ENCODE measurements at places on chromosomes 13 and 19.

- H3K27me3 ChIP-seq = no peaks in the 10 kb centered on the region
- no peak overlapping the region for H3K4me3 ChIP-seq
- H3K4me1 ChIP-seq = no peaks in the 10 kb centered on the region
- H3K36me3 ChIP-seq = no peaks in the 10 kb centered on the region
- no peak overlapping the region for H3K27ac ChIP-seq
- DNase-seq = no peak
Observed at GRCh38 chr13:91356919-91357612, 9.6 kb downstream of the MIR17HG start.

- H3K27me3 ChIP-seq = no peaks in the 10 kb centered on the region
- H3K4me1 ChIP-seq = peaks cover 55% of the 10 kb centered on the region
- peak; percentile 90 for DNase-seq
- H3K27ac ChIP-seq = peak overlapping the region; percentile 100
Observed at GRCh38 chr19:47227352-47228167, 3.4 kb downstream of the BBC3 start.

GRCh38 chr13:34411894-34412293 is 530.2 kb upstream of the NBEA start:
- no peak overlapping the region for H3K4me3 ChIP-seq
- no peak for DNase-seq
- H3K36me3 ChIP-seq = no peaks in the 10 kb centered on the region
- H3K4me1 ChIP-seq = no peaks in the 10 kb centered on the region

DNA sequence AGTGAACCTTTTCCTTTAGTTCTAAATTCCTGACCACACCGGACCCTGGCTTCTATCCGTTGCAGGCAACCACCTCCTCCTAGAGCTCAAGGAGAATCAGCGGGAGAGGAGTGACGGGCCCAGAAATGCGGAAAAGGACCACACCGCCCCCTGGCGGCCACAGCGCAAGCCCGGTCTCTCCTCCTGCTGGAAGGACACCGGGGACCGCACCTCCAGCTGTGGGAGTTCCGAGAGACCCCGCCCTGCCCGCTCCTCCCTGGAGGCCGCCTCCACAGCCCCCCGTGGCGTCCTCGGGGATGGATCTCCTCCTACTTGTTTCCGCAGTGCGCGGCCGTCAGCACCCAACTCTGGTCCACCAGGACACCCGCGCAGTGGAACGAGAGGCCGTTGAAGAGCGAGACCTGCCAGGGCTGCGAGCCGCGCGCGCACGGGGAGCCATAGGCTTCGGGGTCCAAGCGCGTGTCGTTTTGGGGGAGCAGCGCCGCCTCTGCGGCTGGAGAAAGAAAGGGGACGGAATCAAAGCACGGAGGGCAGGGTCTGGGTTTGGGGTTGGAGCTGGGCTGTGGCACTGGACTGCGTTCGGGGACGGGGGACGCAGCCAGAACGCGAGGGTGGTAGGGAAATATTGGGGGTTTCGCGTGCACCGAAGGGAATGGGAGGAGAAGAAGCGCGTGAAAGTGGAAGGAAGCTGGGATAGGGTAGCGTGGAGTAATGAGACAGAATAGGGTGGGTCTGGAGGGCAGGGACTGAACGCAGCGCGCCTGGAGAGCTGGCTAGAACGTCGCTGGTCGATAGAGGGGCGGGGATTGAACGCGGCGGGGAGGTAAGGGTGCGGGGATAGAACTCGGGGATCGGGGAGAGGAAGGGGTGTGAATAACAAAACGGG is 2.5 kb downstream of the KLK10 start:
- no peaks in the 10 kb centered on the region for H3K4me1 ChIP-seq
- no peaks in the 10 kb centered on the region for H3K36me3 ChIP-seq
- H3K27me3 ChIP-seq = no peaks in the 10 kb centered on the region
- DNase-seq = peak; percentile 71

DNA sequence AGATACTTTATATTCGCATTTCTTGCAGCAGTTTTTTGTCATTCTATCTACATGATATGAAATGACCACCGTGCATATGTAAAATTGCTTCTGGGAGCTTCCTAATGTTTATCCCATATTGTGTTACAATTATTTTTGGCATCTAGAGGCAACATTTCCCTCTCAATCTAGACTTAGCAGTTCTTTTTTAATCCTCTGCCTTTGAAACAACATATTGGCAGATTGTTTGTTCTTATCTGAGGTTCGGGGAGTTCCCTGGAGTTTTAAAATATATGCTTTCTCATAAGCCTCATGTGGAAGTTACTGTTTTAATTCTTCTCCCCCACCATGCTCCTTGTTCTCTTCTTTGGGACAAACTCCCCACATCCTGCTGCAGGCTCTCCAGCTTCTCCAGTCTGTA is 130.1 kb upstream of the SLC10A2 start:
- H3K4me3 ChIP-seq = no peak overlapping the region
- no peak for DNase-seq
- no peaks in the 10 kb centered on the region for H3K4me1 ChIP-seq
- H3K36me3 ChIP-seq = no peaks in the 10 kb centered on the region
- H3K27ac ChIP-seq = no peak overlapping the region

- H3K27me3 ChIP-seq = no peaks in the 10 kb centered on the region
- no peaks in the 10 kb centered on the region for H3K4me1 ChIP-seq
- H3K27ac ChIP-seq = no peak overlapping the region
- no peaks in the 10 kb centered on the region for H3K36me3 ChIP-seq
- H3K4me3 ChIP-seq = no peak overlapping the region
Observed at GRCh38 chr13:81246556-81246955, 905.6 kb upstream of the SPRY2 start.

GRCh38 chr19:33294058-33294798 is 8.1 kb downstream of the CEBPA start:
- H3K27me3 ChIP-seq = no peaks in the 10 kb centered on the region
- H3K4me3 ChIP-seq = no peak overlapping the region
- no peaks in the 10 kb centered on the region for H3K36me3 ChIP-seq
- peaks cover 48% of the 10 kb centered on the region for H3K4me1 ChIP-seq
- DNase-seq = no peak

DNA sequence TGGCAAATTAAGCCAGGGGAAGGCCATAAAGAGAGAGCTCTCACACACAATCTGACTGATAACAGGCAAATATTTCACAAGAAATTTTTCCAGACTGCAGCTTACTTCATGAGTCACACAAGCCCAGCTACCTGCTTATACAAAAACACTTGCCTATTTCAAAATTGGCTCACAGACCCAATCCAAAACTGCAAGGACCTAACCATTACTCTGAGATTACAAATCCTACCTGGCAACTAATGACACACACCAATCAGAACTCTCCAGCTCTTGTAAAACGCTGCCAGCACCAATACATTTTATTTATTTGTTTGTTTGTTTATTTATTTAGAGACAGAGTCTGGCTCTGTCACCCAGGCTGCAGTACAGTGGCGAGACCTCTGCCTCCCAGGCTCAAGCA is 18.1 kb upstream of the ZFP82 start:
- no peaks in the 10 kb centered on the region for H3K27me3 ChIP-seq
- no peaks in the 10 kb centered on the region for H3K4me1 ChIP-seq
- no peaks in the 10 kb centered on the region for H3K36me3 ChIP-seq
- no peak overlapping the region for H3K4me3 ChIP-seq
- no peak overlapping the region for H3K27ac ChIP-seq
- DNase-seq = no peak

GRCh38 chr13:51825165-51825592 is 19.8 kb downstream of the TMEM272 start:
- no peak overlapping the region for H3K4me3 ChIP-seq
- no peaks in the 10 kb centered on the region for H3K4me1 ChIP-seq
- no peak for DNase-seq
- H3K36me3 ChIP-seq = no peaks in the 10 kb centered on the region

GRCh38 chr19:55426042-55426441 is 17.1 kb downstream of the SHISA7 start:
- H3K4me3 ChIP-seq = no peak overlapping the region
- no peaks in the 10 kb centered on the region for H3K27me3 ChIP-seq
- H3K36me3 ChIP-seq = no peaks in the 10 kb centered on the region
- no peak for DNase-seq

- no peaks in the 10 kb centered on the region for H3K27me3 ChIP-seq
- DNase-seq = no peak
- H3K4me1 ChIP-seq = peaks cover 5% of the 10 kb centered on the region
- H3K4me3 ChIP-seq = no peak overlapping the region
- no peaks in the 10 kb centered on the region for H3K36me3 ChIP-seq
Observed at GRCh38 chr13:113740661-113741060, 18.4 kb upstream of the TMEM255B start.

DNA sequence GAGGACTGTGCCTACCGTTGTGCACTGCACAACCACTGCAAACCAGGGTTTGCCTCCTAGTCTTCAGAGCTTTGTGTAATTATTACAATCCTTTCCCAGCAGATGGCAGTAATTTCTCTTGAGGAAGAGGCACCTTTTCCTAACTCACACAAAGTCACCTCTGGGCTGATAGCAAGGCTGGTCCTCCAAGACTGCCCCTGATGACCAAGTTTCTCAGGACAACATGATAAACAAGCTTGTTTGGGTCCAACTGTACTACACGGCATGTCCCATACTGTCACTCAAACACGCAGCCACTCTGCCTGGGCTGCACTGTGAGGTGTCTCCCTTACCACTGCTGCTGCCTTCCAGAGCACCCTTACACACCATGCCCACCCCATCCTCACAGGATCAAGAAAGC is 39.3 kb downstream of the RFXAP start:
- H3K27ac ChIP-seq = no peak overlapping the region
- no peaks in the 10 kb centered on the region for H3K4me1 ChIP-seq

GRCh38 chr13:113465300-113465699 is 12.0 kb upstream of the ADPRHL1 start:
- H3K4me1 ChIP-seq = no peaks in the 10 kb centered on the region
- H3K27me3 ChIP-seq = no peaks in the 10 kb centered on the region
- no peaks in the 10 kb centered on the region for H3K36me3 ChIP-seq

- no peaks in the 10 kb centered on the region for H3K36me3 ChIP-seq
- H3K27ac ChIP-seq = no peak overlapping the region
- no peaks in the 10 kb centered on the region for H3K4me1 ChIP-seq
- H3K4me3 ChIP-seq = no peak overlapping the region
Observed at GRCh38 chr13:36907266-36907665, 12.8 kb downstream of the SMAD9 start.

DNA sequence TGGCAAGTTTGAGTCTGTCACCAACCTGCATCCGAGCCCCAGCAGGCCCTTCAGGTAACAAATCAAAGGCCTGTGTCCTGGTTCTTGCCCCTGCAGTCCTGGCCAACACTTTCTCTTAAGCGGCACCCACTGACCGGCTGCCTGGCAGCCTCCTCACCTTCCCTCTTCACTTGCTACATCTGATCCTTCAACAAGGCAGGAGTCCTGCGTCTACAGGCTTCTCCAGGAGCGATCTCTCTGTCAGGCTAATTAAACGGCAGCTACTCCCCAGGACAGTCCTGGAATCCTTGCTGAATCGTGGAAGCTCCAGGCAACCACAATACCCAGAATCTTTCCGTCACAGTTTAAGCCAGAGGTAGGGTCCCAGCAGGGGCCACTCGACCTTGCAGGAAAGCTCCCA is 41.1 kb upstream of the GAS6 start:
- H3K27ac ChIP-seq = no peak overlapping the region
- H3K4me1 ChIP-seq = peaks cover 8% of the 10 kb centered on the region
- H3K27me3 ChIP-seq = no peaks in the 10 kb centered on the region
- no peaks in the 10 kb centered on the region for H3K36me3 ChIP-seq

GRCh38 chr19:5960005-5961001 is 17.6 kb downstream of the RANBP3 start:
- no peak for DNase-seq
- H3K27ac ChIP-seq = peak overlapping the region; percentile 77
- peaks cover 82% of the 10 kb centered on the region for H3K4me1 ChIP-seq
- H3K27me3 ChIP-seq = no peaks in the 10 kb centered on the region
- no peak overlapping the region for H3K4me3 ChIP-seq

GRCh38 chr19:46898731-46899130 is 37.9 kb downstream of the ARHGAP35 start:
- H3K36me3 ChIP-seq = no peaks in the 10 kb centered on the region
- no peaks in the 10 kb centered on the region for H3K27me3 ChIP-seq
- H3K4me3 ChIP-seq = no peak overlapping the region
- DNase-seq = no peak

GRCh38 chr19:1590641-1591397 is 1.8 kb downstream of the MBD3 start:
- H3K4me3 ChIP-seq = peak overlapping the region; percentile 87
- DNase-seq = peak; percentile 49
- no peaks in the 10 kb centered on the region for H3K4me1 ChIP-seq
- no peaks in the 10 kb centered on the region for H3K27me3 ChIP-seq
- H3K27ac ChIP-seq = no peak overlapping the region

DNA sequence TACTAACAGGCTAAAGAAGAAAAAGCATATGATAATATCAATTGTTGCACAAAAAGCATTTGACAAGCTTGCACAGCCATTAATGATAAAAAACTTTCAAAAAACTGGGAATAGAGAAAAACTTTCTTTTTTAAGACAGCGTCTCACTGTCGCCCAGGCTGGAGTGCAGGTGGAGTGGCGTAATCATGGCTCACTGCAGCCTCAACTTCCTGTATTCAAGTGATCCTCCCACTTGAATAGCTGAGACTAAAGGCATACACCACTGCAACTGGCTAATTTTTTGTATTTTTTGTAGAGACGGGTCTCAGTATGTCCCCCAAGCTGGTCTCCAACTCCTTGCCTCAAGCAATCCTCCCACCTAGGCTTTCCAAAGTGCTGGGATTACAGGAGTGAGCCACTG is 382.8 kb downstream of the TSHZ3 start:
- no peaks in the 10 kb centered on the region for H3K36me3 ChIP-seq
- DNase-seq = no peak
- no peaks in the 10 kb centered on the region for H3K4me1 ChIP-seq
- no peak overlapping the region for H3K4me3 ChIP-seq

- peaks cover 13% of the 10 kb centered on the region for H3K4me1 ChIP-seq
- H3K36me3 ChIP-seq = no peaks in the 10 kb centered on the region
- DNase-seq = peak; percentile 55
- peak overlapping the region; percentile 97 for H3K27ac ChIP-seq
Observed at GRCh38 chr19:44742330-44743061, 6.0 kb upstream of the BCL3 start.

DNA sequence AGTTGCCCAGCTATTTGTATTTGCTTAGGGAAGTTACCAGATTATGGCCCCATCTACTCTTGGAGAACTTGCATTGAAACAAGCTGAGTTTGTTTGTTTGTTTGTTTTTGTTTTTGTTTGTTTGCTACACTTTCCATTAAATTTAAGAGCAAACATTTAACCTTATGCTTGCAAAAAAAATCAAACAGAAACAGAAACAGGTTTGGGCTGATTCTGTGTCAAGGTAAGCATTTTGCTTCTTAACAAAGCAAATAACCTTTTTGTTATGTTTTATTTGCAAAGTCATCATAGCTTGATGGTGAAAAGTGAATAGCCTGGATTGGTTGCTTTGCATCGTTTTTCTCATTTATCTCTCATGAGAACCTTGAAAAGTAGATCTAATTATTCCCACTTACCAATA is 531.8 kb downstream of the EFNB2 start:
- H3K27ac ChIP-seq = no peak overlapping the region
- no peaks in the 10 kb centered on the region for H3K36me3 ChIP-seq
- H3K27me3 ChIP-seq = no peaks in the 10 kb centered on the region
- no peak overlapping the region for H3K4me3 ChIP-seq

DNA sequence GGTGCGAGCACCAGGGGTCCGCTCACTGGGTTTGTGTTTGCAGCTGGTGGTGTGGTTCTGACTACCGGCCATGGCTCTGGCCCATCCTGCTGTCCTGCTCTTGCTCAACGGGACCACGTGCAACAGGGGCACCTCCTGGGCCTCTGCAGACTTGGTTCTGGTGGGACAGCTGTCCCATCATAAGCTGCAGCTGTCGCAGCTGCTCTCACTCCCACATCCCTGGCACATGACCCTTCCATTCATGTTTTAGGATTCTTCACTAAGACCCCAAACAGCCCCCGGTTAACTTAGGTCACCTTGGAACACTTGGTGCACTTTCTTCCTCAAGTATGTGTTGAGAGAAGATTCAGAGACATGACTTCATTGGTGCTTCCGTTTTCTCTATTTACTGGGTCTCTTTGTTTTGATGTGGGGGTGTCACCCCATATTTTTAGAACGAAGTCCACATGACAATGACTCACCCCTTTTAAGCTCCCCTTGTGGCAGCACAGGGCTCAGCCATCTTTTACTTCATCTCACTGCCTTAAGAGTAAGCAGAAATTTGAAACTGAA is 68.4 kb upstream of the ARHGEF7 start:
- no peak overlapping the region for H3K4me3 ChIP-seq
- no peak for DNase-seq
